ENCODE measurements at places on chromosomes 16 and 17.
A peak's percentile ranks its signal among the peaks of the same experiment; 100 is the strongest.

DNA sequence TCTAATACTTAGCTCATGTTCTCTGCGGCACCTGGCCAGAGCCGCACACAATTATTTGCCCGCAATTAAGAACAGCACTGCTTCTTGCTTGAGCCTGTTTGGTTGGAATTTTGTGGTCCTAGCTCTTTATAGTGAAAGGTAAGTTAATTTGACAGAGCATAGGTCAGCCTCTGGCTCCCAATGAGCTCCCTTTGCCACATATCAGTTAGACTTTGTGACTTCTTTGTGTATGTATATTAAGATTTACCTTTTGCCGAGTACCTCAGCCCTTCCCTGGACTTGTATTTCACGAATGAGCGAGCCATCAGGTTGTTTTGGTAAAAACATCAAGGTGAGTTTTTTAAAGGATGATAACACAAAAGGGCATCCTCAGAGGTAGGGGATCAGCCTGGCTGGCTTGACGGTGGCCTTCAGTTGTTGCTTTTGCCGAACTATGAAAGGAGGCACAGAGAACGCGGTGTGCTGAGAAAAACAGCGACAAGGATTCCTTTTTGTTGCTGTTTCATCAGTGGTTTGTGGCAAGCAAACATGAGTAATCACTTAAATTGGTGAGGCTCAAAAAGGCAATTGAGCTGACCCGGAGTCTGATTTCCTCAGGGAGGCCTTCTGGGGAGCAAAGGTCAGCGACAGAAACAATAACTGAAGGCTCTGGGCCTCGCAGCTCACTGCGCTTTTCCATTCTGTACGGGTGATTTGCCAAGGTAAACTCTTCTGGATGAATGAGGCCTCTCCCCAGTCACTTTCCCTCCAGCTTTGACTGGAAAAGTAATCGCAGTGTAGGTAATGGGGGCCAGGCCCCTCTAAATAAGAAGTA, 163.6 kb downstream of the HS3ST3A1 start:
- DNase-seq: no peak

DNA sequence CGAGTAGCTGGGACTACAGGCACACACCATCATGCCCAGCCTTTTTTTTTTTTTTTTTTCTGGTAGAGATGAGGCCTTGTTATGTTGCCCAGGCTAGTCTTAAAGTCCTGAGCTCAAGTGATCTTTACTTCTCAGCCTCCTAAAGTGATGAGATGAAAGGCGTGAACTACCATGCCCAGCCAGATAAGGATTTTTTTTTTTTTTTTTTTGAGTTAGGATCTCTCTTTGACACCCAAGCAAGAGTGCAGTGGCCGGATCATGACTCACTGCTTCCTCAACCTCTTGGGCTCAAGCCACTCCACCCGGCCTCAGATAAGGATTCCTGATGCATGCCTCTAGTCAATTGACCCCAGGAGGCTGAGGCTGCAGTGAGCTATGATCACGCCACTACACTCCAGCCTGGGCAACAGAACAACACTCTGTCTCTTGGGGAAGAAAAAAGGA, 11.2 kb upstream of the PLEKHG4 start:
- DNase-seq: no peak

DNA sequence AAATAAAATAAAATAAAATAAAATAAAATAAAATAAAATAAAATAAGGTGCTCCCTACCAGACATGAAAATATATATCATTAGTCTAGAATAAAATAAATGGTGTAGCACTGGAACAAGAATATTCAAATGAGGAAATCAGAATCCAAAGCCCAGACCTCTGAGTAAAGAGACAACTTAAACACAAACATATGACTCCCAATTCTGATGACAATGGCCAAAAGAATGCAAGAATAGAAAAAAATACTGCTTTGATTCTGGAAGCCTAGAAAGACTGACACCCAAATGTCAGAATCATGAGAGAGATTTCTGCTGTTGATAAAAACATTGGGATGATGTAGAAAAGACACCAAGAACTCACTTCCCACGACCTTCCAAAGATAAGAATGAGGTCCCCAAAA, 27.9 kb downstream of the MYOCD start:
- no peak for DNase-seq

GRCh38 chr16:4994719-4995434, 36.7 kb downstream of the SEC14L5 start:
- no peak for DNase-seq

DNA sequence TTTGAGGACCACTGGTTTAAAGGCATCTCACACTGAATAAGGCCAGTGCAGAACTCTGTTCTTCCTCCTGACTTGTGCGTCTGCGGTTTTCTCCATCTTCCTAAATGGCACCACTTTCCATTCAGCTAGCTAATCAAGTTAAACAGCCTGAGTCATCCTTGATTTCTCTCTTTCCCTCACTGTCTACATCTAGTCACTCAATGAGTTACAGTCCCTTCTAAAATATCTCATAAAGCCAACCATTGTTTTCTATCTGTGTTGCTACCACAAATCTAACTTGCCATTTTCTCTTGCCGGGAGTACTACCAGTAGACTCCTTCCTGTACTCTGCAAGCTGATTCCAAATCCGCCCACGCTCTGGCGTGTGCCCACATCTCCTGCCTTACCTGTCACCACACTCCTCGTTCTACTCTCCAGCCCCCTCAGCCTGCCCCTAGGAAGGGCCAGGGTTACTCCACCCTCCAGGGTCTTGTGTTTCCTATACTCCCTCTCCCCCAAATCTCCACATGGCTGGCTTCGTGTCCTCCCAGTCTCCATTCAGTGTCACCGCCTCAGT, 324.5 kb downstream of the SNX29 start:
- no peak for DNase-seq

DNA sequence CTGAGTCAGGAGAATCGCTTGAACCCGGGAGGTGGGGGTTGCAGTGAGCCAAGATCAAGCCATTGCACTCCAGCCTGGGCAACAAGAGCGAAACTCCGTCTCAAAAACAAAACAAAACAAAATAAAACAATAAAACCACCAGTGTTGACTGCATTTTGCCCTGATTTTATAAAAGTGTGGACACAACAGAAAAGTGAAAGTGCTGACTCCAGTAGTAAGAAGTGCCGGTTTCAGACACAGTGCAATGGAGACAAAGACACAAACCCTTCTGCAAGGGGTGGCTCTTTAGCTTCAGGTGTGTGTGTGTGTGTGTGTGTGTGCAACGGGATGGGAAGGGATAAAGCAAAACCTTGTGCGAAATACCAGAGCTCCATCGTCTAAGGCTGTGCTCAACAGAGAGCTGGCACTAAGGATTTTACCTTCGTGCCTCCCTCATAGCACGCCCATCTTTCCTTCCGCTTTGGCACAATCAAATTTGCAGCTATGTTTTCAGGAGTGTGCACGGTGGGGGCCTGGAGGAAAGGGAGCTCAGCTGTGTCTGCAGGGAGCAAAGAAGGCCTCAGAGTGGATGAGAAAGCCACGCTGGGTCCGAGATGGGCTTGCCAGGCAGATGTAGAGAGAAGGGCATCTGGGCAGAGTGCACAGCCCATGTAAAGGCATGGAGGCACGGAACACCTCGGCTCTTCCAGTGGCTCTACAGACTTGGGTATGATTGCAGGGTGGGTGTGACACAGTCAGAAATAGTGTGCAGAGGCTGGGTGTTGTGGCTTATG, 15.5 kb downstream of the MXRA7 start:
- DNase-seq: no peak

DNA sequence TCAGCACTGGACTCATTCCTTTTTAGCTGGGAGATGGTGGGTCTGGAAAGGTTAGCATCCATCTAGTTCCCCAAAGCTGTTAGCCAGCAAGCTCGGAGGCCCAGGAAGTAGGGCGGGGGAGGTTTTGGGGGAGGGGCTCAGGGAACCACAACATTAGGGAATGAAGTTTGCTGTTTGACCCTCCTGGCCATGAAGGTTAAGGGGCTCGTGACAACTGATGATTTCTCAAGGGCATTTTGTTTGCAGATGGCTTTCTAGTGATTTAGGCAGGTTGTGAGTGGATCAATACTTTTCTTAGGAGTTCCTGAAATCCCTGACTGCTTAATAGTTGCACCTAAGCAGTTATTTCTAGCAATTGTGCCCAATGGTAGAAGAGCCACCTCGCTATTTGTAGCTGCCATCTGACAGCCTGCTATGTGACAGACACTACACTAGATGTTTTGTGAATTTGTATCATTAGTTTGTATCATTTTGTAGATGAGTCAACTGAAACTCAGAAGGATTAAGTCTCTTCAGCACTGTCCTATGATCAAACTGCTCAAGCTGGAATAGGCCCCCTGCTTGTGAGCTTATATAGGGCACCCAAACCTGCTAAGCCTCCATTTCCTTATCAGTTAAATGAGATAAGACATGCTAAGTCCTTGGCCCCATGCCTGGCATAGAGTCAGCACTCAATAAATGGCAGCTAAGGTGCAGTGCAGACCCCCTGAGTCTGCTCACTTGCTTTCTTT, 146.4 kb downstream of the IRX3 start:
- DNase-seq: no peak

- DNase-seq: no peak
Measured at GRCh38 chr17:76519048-76519966, 18.1 kb upstream of the RHBDF2 start.

GRCh38 chr16:27353853-27354252, 40.1 kb downstream of the IL4R start:
- no peak for DNase-seq

DNA sequence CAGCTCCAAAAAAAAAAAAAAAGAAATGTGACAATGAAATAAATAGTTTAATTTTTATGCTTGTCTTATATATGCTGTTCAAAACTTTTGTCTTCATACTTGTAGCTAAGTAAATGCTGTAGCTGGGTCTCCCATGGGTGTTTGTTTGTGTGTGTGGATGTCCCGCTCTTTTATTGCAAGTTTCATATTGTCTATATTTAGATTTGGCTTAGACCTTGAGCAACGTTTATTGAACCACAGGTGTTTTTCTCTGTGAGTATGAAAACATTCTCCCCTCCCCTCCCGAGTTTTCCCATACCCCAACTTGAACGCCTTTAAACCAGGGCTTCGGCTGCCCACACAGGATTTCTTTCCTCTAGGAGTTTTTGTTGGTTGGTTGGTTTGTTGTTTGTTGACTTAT, 45.2 kb downstream of the MFSD11 start:
- no peak for DNase-seq

DNA sequence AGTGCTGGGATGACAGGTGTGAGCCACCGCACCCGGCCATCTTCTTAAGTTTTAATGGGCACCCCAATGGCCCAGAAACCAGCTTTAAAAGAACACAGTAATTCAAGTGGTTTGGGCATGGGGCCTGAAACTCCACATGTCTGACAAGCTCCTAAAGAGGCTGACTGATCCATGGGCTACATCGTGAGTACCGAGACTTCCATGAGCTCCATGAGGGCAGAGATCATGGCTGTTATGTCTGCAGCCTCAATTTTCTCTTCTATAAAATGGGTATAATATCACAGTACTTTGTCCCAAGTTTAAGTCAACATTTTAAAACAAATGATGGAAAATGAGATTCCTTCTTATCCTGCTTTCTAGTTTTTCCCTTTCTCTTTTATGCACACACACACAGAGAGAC, 397.6 kb upstream of the MAF start:
- DNase-seq: no peak

DNA sequence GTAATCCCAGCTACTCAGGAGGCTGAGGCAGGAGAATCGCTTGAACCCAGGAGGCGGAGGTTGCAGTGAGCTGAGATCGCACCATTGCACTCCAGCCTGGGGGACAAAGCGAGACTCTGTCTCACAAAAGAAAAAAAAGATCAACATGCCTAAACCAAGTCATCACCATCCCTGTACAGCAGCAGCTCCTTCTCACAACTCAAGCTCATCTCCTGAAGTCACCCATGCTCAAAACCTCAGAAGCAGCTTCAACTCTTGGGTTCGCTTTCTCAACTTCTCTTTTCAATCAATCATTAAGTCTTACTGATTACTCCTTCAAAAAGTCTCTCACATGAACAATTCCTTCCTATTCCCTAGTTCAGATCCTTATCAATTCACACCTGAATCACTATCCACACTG, 31.3 kb downstream of the PHLPP2 start:
- no peak for DNase-seq

GRCh38 chr16:4879049-4879448, 31.8 kb downstream of the UBN1 start:
- no peak for DNase-seq

- DNase-seq: no peak
Measured at GRCh38 chr16:85490407-85491057, 122.6 kb upstream of the GSE1 start.

GRCh38 chr17:59366773-59367656, 35.6 kb downstream of the YPEL2 start:
- DNase-seq: peak; percentile 29

DNA sequence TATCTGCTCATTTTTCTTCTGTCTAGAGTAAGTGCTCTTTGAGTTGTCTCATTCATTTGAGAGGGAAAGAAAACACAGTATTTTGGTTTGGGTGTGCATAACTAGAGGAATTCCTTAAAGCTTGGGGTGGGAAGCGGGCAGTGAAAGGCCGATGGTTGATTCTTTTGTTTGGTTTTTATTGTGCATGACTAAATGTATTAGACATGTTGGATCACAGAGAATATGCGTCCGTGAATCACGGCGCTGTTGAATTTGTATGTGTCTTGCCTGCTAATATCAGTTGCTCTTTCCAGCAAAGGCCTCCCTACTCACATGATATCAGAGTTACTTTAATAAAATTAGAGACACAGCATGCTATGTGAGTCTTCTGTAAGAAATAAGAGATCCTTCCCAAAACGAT, 180.0 kb downstream of the CHD9NB start:
- DNase-seq: no peak

- no peak for DNase-seq
Measured at GRCh38 chr17:49730078-49730784, 22.5 kb upstream of the SLC35B1 start.

- DNase-seq: no peak
Measured at GRCh38 chr16:65984296-65984695, 382.2 kb upstream of the CDH5 start.

- DNase-seq: no peak
Measured at GRCh38 chr17:17831208-17832031, 5.4 kb downstream of the SREBF1 start.

DNA sequence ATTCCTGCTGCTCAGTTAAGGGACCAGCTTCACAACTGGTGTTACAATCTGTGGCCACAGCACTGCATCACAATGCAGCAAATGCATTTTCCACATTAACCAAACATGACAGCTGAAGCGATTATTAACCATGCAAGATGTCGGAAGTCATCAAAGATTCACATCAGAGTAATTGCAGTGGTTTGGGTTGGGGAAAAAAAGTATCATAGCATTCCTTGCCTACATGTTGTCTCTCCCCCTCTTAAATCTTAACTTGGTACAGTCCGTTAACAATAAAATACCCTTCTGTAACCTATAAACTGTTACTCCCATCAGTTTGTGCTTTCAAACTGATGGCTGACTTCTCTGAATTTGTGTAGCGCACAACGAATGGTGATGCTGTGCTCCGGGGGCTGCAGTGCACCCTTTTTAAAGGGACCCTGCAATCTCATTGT, 51.6 kb downstream of the NUP93 start:
- no peak for DNase-seq
